Cortex of kidney (tissue), 1 donor: ENCODE measurements at places on chromosomes 5 and 9.

DNA sequence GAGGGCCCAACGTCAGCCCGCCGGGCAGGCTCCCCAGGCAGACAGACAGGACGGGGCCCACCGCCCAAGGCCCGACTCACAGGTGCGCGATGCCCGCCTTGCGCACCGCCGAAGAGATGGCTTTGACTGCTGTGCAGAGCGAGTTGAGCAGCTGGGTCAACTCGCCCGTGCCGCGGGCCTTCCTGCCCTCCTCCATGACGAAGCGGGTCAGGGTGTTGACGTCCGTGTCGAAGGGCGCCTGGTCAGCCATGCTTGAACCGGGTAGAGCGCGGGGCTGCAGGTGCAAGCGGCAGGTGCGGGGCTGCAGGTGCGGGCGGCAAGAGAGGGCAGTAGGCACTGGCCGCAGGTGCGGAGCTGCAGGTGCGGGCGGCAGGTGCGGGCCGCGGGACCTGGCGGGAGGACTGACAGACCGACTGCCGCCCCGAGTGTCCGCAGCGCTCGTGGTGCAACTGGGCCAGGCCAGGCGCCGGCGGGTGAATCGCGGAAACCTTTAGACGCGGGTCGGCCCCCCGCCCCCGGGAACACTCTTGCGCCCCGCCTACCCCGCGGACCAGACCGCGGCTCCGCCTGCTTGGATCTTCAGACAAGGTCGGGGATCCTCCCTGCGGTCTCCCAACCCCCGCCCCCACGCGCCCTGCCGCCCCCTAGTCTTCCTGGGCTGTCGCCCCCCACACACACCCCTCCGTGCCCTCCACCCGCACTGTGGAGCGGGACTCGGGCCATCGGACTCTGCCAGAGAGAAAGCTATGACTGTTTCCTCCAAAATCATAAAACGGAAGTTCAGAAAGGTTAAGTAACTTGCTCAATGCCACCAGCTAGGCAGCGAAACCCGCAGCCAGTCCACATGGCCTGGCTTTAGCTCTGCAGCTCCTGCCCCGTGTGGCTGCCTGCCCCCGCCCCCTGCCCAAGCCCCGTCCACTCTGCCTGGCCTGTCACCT is at the start of gene FBP1:
Gene FBP1 (minus strand): TSS at position 458 of the 938 bp plus-strand sequence. CDS start 208 bp downstream, at position 250.
- no peak for DNase-seq

GRCh38 chr5:17976404-17976803 is 342.1 kb downstream of the TAF11L14 start:
- DNase-seq: no peak

- no peak for DNase-seq
These were observed 300.5 kb upstream of the CTNND2 start for GRCh38 chr5:12204761-12205160.

- no peak for DNase-seq
These were observed 38.6 kb downstream of the DMGDH start for GRCh38 chr5:79030663-79031484.

GRCh38 chr5:126808521-126808988 is 31.6 kb downstream of the LMNB1 start:
- no peak for DNase-seq

DNA sequence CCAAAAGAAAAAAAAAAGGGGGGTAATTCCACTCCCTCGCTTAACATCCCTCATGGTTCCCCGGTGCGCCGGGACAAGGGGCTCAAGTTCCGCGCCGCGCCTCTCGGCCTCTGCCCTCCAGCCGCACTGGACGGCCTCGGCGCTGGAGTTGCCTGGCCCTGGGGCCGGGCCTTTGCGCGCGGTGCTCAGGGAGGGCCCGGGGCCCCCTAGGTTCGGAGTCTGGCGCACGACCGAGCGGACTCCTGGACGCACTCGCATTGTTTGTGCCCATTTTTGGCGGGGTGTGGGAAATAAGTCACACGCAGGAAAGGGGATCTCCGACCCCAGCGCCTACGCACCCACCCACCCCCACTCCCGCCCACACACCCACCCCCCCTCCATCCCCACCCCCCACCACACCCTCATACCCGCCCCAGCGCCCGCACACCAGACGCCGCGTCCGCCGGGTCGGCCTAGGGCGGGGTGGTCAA is 381 bp downstream of the MED22 start:
- no peak for DNase-seq

- no peak for DNase-seq
These were observed 214.3 kb downstream of the C9orf50 start for GRCh38 chr9:129406278-129407225.

DNA sequence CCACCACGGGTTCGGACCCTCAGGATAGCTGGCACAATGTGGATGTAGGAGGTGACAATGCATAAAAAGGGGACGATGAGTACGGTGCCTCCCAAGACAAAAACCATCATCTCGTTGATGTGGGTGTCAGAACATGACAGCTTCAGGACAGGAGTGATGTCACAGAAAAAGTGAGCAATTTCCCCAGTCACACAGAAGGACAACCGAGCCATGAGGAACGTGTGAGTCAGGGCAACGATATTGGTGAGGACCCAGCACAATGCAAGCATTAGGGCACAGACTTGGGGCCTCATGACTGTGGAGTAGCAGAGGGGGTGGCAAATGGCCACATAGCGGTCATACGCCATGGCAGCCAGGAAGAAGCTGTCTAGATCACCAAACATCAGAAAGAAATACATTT is 491 bp downstream of the OR1N1 start:
- DNase-seq: no peak

DNA sequence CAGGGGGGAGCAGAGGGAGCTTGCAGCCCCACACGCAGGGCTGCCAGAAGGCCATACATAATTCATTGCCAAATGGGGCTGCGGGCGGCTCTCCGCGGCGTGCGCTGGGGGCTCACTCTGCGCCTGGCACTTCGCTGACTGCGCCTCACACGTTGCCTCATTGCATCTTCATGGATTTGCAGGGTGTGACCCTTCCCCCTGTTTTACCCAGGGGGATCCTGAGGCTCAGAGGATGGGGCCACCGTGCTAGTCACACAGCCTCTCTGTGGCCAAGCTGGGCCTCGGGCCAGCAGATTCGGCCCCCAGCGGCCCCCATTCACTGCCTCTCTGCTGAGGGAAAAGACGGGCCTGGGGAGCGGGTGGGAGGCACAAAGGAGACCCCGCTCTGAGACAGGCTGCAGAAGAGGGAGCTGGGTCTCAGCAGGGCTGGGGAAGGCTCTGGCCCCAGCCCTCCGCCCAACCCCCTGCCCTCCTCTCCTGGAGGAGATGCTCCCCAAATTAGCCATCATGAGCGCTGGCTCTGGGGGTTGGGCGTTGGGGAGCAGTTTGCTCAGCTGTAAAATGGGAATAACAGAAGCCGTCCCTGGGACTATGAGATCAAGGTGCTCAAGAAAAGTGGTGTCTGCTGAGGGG is 115.5 kb downstream of the C9orf50 start:
- DNase-seq: no peak

- DNase-seq: no peak
These were observed 128.3 kb downstream of the HSD17B3 start for GRCh38 chr9:96173640-96174039.

GRCh38 chr5:65663804-65664521 is 39.1 kb downstream of the SHLD3 start:
- DNase-seq: no peak

DNA sequence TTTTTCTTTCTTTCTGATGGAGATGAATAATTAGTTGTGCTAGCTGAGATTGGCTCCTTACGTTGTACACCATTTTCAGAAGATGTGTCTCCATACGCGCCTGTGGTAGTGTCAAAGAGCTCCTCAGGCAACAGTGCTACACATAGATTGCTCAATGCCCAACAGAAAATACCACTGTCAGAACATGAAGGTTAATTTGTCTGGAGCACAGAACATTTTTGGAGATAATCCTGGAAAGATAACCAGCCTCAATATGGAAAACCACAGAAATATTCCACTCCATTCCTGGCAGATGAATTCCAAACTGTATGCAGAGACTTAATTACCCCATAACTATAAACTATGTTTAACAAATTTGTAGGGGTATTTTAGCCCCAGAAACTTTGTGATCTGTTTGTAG is 233.6 kb downstream of the MARCHF11 start:
- no peak for DNase-seq

DNA sequence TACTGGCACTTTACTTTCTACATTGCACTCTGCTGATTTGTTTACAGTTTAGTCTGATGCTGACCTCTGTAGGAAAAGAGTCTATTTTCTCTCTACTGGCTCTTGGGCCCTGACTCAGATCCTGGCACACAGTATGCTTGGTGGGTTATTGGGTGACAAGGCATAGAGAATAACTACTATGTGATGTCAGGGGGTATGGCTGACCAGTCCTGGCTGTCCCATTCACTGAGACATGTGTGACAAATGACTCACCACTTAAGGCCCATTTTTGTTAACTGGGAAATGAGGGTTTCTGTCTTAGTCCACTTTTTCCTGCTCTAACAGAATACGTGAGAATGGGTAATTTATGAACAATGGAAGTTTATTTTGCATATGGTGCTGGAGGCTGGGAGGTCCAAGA is 66.4 kb downstream of the DAPK1 start:
- no peak for DNase-seq
